ENCODE measurements at places on chromosomes 1 and 21.

DNA sequence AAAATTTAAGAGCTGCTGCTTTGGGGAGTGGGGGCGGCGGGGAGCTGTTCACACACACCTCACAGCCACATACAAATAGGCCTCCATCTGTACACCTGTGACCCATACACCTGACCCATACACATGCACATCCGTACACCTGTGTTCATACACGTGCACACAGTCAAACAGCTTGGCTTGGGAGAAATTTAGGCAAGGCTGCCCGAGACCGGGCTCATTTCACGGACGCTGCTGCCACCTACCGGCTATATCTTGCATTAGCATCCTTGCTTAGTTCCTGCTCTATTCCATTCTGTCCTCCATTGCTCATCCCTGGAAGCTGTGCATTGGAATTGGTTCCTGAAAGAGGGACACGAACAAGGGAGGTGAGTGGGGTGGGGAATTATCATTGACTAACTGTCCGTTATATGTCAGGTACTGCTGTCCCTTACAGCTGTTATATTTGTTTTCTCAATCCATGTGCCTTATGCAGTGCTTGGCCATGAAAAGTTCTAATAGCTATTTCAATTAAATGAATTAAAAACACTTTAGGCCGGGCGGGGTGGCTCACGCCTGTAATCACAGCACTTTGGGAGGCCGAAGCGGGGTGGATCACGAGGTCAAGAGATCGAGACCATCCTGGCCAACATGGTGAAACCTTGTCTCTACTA lies 37.1 kb upstream of the EPB41 start:
- DNase-seq, result peak; percentile 59

- DNase-seq, result no peak
Measured at GRCh38 chr1:182633657-182634281, 29.6 kb upstream of the RGS16 start.

- DNase-seq, result no peak
Measured at GRCh38 chr1:153957744-153958110, 685 bp downstream of the CRTC2 start.

- DNase-seq, result no peak
Measured at GRCh38 chr1:37456614-37457013, 17.8 kb upstream of the ZC3H12A start.

DNA sequence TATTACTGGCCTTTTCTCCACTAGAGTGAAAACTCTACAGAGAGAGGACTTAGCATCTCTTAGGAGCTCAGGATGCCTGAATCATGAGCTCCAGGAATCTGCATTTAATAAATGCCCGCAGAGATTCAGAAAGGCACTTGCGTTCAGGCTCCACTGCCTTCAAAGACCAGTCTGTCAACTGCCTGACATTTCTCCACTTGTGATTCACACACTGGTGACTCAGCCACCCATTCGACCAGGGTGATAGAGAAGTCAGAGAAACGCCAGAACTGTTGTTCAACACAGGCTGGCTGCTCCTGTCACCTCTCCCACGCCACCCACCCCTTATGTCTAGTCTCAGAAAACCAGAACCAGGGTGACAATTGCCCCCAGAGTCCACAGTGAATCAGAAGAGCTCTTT lies 26.9 kb upstream of the LBR start:
- DNase-seq, result no peak

GRCh38 chr1:70256664-70257063 lies 35.5 kb downstream of the SRSF11 start:
- DNase-seq, result no peak

DNA sequence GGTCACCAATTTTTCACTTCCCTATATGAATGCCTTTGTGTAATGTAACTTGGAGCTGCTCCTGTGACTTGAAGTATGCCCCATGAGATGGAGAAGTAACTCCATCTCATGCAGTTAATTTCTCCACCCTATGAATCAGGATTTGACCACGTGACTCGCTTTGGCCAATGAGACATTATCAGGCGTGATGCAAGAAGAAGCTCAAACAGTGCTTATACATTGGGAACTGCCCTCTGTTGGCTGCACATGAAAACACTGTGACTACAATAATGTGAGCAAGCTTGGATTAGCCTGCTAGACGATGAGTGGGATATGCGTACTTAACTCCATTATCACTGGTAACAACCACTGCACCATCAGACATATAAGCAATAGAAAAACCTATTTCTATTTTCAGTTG lies 684.4 kb downstream of the PLA2G4A start:
- no peak for DNase-seq

GRCh38 chr1:186424539-186424938 lies 36.4 kb downstream of the PDC start:
- DNase-seq, result no peak

All from stimulated activated CD8-positive, alpha-beta memory T cell treated with anti-CD3 and anti-CD28 coated beads, Interleukin-4, amount 100 ng/mL, for 1 hour (primary cell).